Endothelial cell (in vitro differentiated cells): ENCODE measurements at places on chromosomes 4 and X. TPM values are rescaled to one million over a fixed set of nuclear protein-coding genes. Genes with fewer than 3 reads are reported as not detected.

DNA sequence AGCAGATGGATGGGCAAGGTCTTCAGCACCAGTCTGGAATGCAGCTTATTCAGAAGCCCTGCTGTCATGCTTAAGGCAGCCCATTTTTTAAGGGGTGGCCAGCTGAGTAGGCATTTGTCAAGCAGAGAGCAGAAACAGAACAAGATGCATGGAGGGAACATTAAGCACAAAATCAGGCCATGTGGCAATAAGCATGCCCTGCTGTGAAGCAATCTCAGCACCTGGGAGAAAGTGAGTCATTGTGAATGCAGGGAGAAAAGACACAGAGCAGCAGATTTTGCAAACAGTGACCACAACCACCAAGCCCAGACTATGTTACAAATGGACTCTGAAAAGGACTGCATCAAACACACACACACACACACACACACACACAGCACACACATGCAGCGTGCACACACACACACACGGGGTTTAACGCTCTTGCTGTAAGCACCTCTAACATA lies 94.1 kb upstream of the GALNT7 start:
- no peak for DNase-seq

GRCh38 chr4:147760176-147760575 lies 28.3 kb downstream of the ARHGAP10 start:
- no peak for DNase-seq

- no peak for DNase-seq
Observed at GRCh38 chr4:128291096-128291495, 3.5 kb upstream of the PGRMC2 start.

GRCh38 chr4:82753725-82754410 lies 44.7 kb downstream of the SCD5 start:
- no peak for DNase-seq

GRCh38 chrX:150363561-150364346 lies 637 bp downstream of the MAMLD1 start:
- DNase-seq, result peak; percentile 36

DNA sequence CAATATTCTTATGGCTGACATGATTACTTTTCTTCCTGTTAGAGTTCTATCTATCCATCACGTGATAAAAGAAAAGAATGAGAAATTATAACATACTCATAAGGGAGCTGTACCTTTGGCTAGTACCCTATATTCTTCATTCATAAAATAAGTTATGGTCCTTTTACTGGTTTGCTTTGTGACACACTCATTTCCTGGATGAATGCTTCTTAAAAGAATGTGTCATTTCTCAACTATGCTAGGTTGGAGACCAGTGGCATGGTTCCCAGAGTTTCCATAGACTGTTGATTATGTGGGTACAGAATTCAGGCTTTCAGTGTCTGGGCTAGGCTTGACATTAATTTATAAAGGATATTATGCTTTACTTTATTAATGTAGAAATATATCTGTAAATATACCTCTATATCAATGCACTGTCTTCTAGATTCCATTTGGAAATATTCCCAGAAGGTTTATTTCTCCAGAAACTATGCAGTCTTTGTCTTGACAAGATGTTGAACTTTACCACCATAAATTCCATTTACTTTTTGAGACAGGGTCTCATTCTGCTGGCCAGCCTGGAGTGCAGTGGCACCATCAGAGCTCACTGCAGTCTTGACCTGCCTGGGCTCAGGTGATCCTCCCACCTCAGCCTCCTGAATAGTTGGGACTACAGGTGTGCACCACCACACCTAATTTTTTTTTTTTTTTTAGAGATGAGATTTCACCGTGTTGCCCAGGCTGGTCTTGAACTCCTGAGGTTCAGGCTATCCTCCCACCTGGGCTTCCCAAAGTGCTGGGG lies 23.8 kb downstream of the NUDT6 start:
- no peak for DNase-seq

DNA sequence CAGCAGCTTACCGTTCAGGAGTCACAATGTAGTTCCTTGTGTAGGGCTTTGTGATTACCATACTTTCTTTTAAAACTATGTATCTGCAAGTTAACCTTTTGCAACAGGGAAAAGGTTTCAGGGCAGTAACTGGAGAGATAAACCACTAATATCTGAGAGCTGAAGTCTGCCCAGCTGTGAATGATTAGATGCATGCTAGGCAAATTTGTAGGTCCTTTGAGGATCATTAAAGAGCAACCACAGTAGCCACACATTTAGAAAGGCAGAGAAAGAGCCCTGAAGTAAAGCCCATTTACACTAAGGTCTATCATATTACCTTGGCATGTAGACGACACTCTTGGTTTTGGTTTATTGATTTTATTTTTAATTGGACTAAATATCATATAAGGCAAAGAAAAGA lies 60.0 kb downstream of the ATP8A1 start:
- no peak for DNase-seq

GRCh38 chrX:130280901-130281300 lies 12.2 kb upstream of the ZNF280C start:
- DNase-seq, result no peak

DNA sequence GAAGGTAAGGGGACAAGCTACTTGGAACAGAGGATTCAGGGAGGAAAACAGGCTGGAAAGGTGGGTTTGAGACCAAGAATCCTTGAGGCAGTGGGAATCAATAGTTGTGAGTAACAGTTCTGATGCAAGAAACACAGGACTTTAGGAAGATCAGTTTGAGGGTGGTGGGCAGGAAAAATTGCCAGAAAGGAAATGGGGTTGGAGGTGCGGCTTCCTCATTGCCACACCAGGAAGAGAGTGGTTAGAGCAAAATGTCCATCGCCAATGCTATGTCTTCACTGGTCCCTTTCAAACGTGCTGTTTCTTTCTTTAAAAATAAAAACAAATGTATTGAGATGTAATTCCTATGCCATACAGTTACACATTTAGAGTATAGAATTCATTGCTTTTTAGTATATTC lies 57.1 kb upstream of the NOCT start:
- no peak for DNase-seq

- DNase-seq, result no peak
Observed at GRCh38 chr4:157080605-157081004, 4.7 kb downstream of the GLRB start.

DNA sequence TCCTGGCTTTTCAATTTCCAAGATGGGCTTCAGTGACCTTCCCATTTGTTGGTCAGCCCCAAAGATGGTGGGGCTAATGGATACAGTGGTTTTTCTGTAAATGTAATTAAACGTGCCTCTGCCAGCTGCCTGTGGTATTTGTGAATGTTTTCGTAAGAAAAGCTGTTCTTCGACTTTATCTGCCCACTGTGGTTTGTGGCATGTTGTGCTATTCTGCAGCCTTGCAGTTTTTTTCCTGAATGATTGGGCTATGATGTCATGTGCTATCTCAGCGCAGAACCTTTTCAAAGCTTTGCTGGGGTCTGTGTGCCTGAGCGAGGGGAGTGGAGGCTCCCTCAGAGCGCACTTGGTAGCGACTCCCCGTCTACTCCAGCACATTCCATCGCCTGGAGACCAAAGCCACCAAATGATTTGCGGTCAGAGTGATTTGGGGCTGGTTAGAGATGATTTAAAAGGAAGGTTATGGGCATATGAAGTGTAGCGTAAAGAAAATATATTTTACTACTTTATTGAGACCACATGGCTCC lies 137.5 kb downstream of the PALLD start:
- DNase-seq, result no peak

DNA sequence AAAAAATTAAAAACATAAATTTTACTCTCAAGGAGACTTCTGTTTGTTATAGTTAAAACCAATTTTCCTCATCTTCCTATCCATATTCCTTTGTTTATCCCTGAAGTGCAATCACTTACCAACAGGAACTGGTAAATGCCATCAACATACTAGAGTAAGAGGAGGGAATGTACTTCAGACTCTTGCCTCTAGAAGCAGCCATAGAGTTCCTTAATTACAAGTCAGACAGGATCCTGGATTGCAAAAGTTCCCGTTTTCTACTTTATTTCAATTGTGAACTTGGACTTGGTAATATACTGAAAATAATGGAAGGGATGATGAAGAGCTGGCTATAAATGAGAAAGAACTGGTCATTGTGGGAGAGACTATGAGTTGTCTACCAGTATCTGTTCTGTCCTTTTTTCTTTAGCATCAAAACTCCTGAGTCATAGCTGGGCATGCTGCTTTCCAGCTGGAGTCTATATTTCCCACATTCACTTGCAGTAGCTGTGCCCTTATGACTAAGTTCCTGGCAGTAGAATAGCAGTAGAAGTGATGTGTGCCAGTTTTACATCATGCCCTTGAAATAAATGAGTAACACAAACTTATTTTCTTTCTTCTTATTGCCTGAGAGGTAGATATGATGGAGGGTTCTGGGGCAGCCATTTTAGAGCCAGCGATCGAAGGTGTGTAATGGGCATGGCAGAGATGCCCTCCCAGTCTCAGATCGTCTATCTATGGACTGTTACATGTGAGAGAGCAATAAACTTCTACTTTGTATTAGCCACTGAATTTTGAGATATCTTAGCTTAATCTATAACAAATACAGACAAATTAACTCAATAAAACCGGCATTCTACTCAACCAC lies 26.8 kb upstream of the SPARCL1 start:
- DNase-seq, result no peak

GRCh38 chr4:144591401-144591800 lies 54.6 kb upstream of the HHIP start:
- no peak for DNase-seq

GRCh38 chr4:38026158-38026740 lies 66.1 kb downstream of the PTTG2 start:
- DNase-seq, result no peak

DNA sequence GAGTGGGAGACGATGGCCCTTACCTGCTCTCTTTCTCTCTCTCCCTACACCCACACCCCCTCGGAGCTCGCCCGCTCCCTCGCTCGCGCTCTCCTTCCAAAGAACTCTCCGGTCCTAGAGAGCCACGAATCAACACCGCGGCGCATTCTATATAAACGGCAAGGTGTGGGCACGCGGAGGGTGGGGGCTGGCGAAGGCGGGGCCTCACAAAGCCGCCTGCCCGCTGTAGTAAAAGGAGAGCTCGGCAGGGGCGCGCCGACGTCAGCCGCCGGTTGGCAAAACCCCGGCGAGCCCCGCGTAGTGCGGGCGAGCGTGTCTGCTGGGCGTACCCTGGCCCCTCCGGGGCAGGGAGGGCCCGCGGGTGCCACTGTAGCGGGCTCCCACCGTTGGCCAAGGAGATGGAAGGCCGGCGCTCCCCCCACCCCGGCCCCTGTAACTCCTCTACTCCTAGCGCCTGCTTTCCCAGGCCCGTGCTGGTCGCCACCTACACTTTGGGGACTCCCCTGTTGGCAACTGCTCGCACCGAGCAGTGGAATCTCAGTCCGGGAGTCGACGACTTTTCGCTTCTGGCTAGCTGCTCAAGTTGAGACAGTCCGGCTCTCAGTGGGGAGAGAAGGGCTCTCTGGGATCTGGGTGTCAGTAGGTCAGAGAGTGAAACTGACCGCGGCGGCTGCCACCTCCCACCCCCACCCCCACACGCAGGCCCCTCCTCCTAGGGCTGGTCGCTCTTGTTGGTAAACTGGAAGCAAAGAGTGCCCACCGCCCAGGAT lies 325.5 kb upstream of the F9 start:
- DNase-seq, result peak; percentile 64

DNA sequence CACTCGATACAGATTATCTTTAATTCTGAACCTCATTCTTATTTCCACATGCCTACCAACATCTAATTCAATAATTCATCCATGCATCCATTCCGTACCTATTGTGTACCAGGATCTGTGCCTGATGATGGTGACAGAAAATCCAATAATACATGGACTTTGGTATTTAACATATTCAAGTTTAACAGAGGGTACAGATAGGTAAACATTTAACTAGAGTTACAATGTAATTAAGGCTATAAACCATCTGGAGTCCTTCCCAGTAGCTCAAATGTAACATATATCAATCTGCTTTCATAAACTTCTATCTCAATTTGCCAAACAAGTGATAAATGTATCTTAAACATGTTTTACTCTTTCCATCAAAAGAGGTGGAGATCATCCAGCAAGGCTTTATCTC lies 561.5 kb upstream of the FTHL17 start:
- DNase-seq, result no peak

GRCh38 chr4:169164669-169165415 lies 105.9 kb downstream of the SH3RF1 start:
- DNase-seq, result no peak

- DNase-seq, result no peak
Observed at GRCh38 chrX:134669378-134670098, 11.3 kb upstream of the PLAC1 start.

- no peak for DNase-seq
Observed at GRCh38 chrX:1274786-1275185, 6.2 kb downstream of the CSF2RA start.

DNA sequence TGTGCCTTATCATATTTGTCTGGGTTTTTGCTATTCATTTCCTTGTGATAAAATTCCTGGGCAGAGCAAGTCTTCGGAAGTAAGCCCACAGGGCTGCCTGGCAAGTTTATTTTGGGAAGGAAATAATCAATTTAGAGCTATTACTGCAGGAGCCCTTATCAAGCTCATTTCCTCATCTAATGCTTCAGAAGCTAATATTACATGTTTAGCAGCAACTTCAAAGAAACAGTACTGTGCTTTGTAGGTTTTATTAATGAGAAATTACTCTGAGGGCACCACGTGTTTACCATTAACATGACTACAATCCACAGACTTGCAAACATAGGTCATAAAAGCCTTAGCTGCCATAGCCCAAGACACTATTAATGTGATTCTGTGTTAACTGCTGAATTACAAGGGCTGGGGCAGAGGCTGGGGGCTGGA lies 540.0 kb downstream of the SPRY1 start:
- DNase-seq, result no peak

DNA sequence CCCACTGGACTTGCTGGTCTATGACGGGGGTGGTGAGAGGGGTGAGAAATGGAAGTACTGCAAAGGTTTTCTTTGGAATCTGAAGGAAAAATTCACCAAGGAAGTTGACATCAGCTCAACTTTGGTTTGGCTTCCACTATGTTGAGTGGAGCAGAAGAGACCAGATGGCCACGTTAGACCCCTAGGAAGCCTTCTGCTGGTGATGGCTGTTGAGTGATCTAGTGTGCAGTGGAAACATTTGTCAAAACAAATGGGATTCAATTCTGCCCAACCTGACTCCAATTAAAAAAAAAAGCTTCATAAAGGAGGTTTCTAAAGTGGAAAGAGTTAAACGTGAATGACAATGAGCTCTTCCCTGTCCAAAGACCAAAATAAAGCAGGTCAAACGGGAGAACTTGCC lies 25.7 kb downstream of the SEL1L3 start:
- no peak for DNase-seq

S100G gene
- not detected for total RNA-seq

RBM41 gene
- total RNA-seq, result 19.5 TPM

DYNLT3 gene
- total RNA-seq, result 13.4 TPM

RBM46 gene
- total RNA-seq, result not detected

CDKL5 gene
- 10.6 TPM for total RNA-seq

SPACA5 gene
- not detected for total RNA-seq

TCEAL5 gene
- total RNA-seq, result 3.0 TPM

ZDHHC9 gene
- 37.8 TPM for total RNA-seq

HTATSF1 gene
- total RNA-seq, result 31.6 TPM

MAGED4 gene
- 111 TPM for total RNA-seq

WNK3 gene
- 12.5 TPM for total RNA-seq

NEUROG2 gene
- not detected for total RNA-seq

CLIC2 gene
- not detected for total RNA-seq

ERAS gene
- not detected for total RNA-seq

DDIT4L gene
- 3.4 TPM for total RNA-seq

DMRTC1 gene
- 0.38 TPM for total RNA-seq
